Stimulated activated CD4-positive, alpha-beta T cell treated with anti-CD3 and anti-CD28 coated beads, Interleukin-4, amount 100 ng/mL, for 48 hours (primary cell): ENCODE measurements at places on chromosomes 5 and 9.
A peak's percentile ranks its signal among the peaks of the same experiment; 100 is the strongest.

GRCh38 chr9:89442501-89442978 is 55.4 kb downstream of the SEMA4D start:
- DNase-seq: no peak

GRCh38 chr9:134944351-134944802 is 26.7 kb upstream of the FCN1 start:
- DNase-seq: no peak

DNA sequence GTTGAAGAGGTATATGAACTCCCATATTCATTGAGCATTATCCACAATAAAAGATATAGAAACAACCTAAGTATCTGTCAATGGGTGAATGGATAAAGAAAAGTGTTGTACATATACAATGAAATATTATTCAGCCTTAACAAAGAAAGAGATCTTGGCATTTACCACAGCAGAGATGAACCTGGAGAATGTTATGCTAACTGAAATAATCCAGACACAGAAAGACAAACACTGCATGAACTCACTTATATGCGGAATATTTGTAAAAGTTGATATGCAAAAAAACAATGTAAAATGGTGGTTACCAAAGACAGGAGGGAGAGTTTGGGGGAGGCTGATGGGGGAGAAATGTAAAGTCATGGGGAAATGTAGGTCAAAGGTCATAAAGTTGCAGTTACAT is 278.7 kb downstream of the ZNF608 start:
- no peak for DNase-seq

- no peak for DNase-seq
Measured at GRCh38 chr5:32251871-32252458, 60.8 kb downstream of the MTMR12 start.

- no peak for DNase-seq
Measured at GRCh38 chr5:43773478-43773844, 170.5 kb downstream of the NNT start.

- no peak for DNase-seq
Measured at GRCh38 chr5:4083591-4084337, 488.1 kb downstream of the IRX1 start.

- peak; percentile 11 for DNase-seq
Measured at GRCh38 chr9:2621722-2622460, at the start of gene VLDLR. Gene VLDLR, plus strand, starts transcription at chr9:2621787. Its CDS starts 403 bp downstream, at chr9:2622190.

DNA sequence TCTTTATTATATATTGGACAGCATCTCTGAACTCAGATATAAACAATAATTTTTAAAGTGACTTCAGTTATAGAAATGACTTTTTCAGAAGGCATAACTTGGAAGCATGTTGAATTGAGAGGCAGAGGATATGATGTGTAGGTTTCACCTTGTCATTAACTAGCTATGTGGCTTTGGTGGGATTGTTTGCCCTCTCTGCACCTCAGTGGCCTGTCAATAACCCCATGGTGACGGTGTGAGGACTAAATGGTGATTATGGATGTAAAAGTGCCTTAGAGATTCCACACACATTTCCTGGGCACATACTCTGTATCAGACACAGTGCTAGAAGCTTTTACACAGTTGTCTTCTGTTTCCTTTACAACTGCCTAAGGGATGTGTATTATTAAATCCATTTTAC is 234.9 kb upstream of the TRIM32 start:
- no peak for DNase-seq
